ENCODE measurements at places on chromosomes 16 and 17.

- DNase-seq, result no peak
These were observed 353.1 kb downstream of the FOXL1 start for GRCh38 chr16:86931410-86931941.

DNA sequence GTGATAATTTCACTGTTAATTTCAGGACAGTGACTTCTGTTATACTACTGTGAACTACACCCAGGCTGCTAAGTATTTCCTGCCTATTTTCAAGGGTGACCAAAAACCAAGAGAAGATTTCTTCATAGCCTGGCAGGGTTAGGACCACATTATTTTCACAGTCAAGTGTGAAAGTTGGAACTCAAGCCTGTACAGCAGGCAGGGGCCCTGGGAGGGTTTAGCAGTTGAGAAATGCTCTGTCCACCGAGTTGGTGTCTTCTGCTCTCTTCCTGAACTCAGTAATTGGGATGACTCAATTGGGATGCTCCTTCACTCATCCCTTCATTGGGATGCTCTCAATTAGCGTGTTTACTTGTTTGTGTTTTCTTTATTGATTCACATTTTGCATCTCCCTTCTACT, 347.3 kb upstream of the CDH11 start:
- no peak for DNase-seq

- DNase-seq, result no peak
These were observed 14.0 kb upstream of the UBE2I start for GRCh38 chr16:1295465-1295864.

DNA sequence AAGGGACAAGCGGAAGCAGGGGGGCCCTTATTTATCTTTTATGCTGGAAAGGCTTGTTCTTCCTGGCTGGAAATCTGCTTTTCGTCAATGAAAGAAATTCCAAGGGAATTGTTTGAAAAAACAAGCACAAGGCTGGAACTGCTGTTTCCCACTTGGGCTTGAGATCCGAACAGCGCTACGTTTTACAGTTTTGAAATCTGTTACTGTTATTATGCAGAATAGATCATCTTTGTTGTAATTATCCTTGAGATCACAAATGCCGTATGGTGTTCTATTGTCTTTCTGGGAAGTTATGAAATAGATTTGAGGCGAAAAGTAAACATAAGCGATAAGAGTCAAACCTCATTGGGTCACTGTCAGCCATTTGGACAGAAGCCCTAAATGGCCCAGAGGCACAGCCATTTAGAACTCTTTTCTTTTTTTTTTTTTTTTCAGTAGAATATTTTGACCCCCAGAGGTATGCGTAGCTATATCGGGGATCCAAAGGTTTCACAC, 223.3 kb downstream of the IRX3 start:
- DNase-seq, result no peak

GRCh38 chr17:35684055-35684802, 47.2 kb upstream of the RASL10B start:
- DNase-seq, result no peak

DNA sequence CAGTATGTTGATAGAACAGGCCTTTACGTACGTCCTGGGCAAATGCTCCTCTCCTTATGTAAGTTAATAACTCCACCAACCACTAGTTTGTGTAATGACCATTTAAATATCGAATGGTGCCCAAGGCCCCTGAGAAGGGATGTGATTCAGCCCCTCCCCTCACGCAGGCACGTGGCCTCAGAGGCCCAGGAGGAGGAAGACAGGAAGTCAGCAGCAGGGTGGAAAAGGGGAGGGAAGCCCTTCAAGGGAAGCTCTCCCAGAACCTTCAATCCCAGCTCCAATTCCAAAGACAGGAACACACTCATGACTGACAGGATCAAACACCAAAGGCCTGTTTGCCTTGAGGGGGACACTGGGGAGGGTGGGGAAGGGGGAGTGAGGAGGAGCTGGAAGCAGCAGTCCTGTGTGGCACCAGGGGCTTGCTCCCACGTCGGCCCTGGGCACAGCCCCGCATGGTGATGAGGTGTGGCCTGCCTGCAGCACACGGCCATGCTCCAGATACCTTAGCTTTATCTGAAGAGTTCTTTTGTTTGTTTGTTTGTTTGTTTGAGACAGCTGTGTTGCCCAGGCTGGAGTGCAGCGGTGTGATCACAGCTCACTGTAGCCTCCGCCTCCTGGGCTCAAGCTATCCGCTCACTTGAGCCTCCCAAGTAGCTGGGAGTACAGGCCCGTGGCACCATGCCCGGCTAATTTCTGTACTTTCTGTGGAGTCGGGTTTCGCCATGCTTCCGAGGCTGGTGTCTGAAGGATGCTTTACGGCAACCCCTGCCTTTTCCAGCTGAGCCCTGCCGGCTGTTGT, 105.0 kb downstream of the ZNF778 start:
- DNase-seq, result no peak

GRCh38 chr17:15917438-15918027, 27.4 kb upstream of the ADORA2B start:
- DNase-seq, result no peak

DNA sequence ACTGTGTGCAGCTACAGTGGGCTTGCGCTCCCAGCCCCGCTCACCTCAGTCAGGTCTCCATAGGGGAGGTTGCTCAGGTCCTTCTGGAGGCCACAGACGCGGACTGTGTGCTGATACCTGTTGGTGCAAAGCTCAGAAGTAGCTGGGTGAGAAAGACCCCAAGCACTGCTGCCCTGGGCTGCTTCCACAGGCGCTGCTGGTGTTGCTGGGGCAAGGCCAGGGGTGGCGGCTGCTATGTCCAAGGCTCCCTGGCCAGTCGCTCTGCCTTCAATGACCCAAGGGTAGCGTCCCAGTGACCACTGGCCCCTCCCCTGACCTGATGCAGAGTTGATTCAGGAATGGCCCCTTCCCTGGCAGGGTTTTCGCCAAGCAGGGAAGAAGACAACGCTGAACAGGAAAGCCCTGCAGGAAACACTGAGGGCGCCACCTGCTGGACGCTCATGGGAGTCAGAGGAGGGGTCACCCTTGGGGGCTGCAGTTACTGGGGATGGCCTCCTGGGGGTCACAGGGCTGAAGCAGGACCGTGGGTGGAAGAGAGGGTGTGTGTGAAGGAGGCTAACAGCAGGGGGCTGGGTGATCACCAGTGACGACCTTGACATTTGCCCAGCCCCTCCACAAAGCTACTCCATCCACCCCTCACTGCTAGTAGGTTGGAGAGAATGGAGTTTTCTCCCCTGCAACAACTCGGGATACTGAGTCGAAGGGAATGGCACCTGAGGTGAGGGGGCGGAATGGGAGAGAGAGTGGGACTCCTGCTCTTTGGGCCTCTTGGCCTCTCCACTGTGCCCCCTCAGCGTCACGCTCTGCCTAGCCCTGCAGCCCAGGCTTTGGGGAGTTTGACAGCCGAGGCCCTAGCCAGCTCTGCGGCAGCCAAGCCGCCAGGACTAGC, 38.3 kb downstream of the ABCC12 start:
- DNase-seq, result no peak

DNA sequence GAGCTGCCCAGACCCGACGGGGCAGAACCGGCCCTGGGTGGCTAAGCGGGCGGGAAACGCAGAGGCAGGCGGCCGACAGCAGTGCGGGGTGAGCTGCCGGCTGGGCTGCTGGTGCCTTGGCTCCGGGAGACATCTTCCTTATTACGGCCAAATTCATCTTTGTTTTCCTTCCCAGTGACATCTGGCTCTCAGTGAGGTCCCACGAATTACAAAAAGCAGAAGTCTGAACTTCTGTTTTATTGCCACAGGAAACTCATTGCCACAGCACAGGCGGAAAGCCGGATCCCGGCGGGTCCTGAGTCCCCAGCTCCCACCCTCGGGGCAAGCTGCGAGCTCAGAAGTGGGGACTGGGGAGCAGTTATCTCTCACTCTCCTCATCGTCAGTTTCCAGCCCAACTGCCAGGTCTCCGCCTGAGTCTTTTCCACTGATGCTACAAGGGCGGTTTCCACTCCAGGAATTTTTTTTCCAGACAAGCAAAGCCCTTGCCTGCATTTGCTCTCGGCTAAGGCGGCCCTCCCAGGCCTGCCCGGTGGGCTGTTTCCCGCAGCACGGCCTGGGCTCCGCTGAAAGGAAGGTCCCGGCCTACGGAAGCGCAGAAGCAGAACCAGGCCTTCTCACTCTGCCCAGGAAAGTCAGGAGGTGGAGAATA, 40.3 kb downstream of the CBFA2T3 start:
- DNase-seq, result no peak

- DNase-seq, result no peak
These were observed 2.6 kb downstream of the BAIAP3 start for GRCh38 chr16:1335996-1336395.

DNA sequence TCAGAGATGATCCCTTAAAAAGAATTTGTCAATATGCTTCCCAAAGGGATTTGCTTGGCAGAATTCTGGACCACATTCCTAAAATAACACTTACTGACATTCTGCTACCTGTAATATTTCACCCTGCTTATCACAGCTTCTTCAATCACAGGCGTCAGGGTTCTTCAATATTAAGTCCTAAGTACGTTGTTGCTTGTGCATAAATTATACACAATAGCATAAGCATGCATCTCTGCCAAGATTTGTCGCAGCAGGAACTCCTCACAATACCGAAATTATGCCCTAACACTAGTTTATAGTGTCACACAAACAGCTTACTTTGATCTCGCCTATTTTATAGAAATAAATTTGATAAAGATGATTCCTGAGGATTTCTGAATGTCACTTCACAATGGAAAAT, 48.9 kb downstream of the UBE2G1 start:
- no peak for DNase-seq

DNA sequence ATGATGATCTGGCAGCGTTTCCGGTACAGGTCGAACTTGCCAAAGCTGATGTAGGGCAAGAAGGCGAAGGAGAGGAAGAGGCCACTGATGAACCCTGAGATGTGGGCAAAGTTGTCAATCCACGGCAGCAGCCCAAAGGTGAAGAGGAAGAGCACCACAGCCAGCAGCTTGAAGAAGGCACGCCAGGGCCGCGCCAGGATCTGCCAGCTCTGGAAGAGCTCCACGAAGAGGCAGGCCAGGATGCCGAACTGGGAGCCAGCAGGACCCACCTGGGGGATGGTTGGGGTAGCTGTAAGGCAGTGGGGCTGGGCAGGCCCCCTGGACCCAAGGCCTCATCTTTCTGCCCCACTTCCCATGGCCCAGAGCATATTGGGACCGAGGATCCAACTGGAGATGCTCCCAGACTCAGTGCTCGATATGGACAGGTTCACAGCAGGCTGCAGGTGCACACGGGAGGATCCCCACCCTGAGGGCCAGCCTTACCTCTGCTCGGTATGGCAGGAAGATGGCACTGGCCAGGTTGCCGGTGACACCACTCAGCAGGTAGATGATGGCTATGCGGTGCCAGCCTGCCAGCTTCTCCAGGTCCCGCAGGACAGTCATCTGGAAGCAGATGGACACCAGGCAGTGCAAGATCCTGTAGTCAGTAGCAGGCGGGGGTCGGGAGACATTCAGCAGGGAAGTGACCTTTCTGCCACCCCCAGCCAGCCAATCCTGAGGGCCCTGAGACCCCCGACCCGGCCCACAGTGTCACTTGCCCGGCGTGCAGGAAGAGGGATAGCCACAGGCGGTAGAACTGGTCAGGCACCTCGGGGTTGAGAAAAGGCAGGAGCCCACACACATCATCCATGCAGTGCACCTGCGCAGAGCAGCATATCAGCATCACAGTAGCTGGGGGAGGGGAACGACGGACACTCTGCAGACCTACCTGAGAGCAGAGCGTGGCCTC, 5.1 kb downstream of the SNRNP25 start:
- no peak for DNase-seq

DNA sequence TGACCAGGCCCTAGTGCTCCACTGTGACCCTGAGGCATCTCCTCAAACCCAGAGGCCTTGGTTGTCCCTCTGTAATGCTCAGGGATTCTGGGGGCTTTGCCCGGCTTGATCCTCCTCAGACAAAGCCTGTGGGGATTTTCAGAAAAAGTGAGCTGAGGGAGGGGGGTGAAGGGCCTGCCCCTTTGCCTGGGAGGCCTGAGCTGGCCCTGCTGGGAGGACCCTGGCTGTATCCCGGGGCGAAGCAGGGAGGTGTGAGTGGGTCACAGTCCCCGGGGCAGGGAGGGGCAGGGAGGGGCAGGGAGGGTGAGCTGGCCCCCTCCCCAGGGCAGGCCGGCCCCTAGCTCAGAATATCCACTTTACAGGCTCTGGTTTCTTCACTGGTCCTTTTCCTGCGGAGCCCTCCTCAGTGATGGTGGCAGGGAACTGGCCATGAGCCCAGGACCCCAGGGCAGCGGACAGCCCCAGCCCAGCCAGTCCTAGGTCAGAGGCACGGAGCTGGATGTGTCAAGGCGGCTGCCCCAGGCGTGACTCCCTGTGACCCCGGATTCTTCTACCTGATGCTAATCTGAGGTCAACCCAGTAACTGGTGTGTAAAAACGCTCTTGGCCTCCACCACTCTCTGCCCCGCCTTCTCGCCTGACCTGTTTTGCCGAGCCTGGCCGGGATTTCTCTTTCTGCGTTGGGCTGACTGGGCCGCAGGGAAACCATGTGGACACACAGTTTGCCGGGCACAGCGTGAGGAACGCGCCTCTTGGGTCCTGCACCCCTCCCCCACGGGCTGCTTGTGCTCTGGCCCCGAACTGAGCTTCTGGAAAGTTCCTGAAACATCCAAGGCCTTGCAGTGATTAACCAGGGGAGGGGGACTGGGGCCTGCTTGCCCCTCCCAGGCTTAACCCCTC, 5.8 kb upstream of the FASN start:
- DNase-seq, result no peak

DNA sequence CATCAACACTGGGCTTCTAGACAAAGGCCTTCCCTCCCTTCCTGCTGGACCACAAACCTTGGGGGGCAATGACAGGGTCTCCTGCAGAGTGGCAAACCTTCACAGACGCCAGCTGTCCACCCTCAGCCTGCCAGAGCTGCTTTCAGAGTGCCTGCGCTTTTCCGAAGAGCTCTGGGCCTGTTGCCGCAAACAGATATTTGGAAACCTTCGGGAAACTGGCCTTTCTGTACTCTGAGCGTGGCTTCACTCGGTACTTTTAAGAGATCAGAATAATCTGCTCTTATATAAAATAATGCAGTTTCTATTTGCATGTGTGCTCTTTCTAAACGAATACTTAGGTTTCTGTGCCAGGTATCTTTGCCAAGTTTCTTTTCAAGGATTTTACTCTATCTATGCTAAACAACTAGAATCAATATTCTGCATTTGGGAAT, 152.1 kb upstream of the CHMP6 start:
- no peak for DNase-seq

GRCh38 chr16:82160226-82160625, 9.8 kb downstream of the MPHOSPH6 start:
- no peak for DNase-seq

DNA sequence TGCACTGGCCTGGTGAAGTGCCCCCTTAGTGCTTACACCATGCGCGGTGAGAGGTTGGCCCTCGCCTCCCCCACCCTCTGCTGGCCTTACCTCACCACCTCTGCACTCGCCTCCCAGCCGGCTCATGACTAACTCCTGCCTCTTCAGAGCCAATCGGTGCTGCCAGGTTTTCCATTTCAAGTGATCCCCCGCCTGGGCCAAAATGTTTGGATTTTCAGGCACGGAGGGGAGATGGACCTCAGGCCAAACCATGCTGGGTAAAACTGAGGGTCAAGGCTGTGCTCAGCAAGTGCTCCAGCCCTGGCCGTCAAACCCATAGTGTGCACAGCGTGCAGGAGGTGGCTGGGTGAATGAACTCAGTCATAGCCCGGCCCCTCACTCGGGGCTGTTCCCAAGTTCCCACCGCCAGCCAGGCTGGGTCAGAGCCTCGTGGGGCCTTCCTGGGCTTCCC, 175.4 kb downstream of the SEC14L1 start:
- no peak for DNase-seq

All from activated CD4-positive, CD25-positive, alpha-beta regulatory T cell (primary cell).